ENCODE measurements at places on chromosomes 12 and 14.

GRCh38 chr12:131615326-131616042 lies 95.4 kb upstream of the SFSWAP start:
- DNase-seq: no peak

- DNase-seq: no peak
These were observed 2.2 kb downstream of the BLOC1S1 start for GRCh38 chr12:55718015-55718414.

- DNase-seq: no peak
These were observed 4.4 kb downstream of the KMT2D start for GRCh38 chr12:49055978-49056754.

GRCh38 chr12:77232045-77232444 lies 166.7 kb upstream of the E2F7 start:
- no peak for DNase-seq

GRCh38 chr14:75514673-75515628 lies 7.3 kb upstream of the BATF start:
- no peak for DNase-seq

Measured in NCI-H774 (cell line).